ENCODE measurements at places on chromosomes 3 and 15. TPM values are rescaled to one million over a fixed set of nuclear protein-coding genes. Genes with fewer than 3 reads are reported as not detected.

DNA sequence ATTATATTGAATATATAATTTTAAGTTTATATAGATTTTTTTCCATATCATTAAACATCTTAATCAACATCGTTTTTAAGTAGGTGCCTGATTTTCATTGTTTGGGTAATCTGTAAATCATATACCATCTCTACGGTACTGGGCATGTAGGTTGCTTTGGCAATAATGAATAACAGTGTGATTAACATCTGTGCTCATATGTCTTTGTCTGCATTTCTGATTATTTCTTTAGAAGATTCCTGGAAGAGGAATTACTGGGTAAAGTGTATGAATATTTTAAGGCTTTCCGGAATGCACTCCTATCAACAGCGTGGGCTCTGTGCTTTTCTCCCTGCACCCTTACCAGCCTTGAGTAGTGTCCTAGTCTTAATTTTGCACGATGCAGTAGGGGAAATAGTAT is 119.8 kb upstream of the LIPC start:
- DNase-seq, result no peak

RYR3 gene
- polyA plus RNA-seq, result not detected

DNA sequence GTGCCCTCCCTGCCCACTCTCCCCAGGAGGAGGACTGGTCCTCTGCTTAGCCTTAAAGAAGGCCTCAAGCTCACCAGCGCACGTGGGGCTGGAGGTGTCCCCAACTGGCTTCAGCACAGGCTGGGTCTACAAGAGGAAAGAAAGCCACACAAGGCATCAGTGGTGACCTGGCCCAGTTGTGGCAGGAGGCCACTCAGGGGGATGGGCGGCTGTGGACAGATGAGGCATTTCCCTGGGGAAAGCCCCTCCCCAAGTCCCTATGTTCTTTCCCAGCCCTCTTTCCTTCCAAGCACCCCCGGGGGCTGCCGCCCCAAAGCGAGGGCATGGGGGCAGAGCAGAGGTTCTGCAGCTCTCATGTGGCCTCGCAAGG is 155.2 kb upstream of the TLE3 start:
- DNase-seq, result no peak

CSPG4 gene
- not detected for polyA plus RNA-seq

GRCh38 chr3:8574670-8575322 is 69.8 kb downstream of the SSUH2 start:
- no peak for DNase-seq

QTRT2 gene
- 16.7 TPM for polyA plus RNA-seq

- DNase-seq, result no peak
Measured at GRCh38 chr3:17011728-17012338, 127.1 kb downstream of the PLCL2 start.
